ENCODE measurements at places on chromosomes 4 and X. TPM values are rescaled to one million over a fixed set of nuclear protein-coding genes. Genes with fewer than 3 reads are reported as not detected.

DNA sequence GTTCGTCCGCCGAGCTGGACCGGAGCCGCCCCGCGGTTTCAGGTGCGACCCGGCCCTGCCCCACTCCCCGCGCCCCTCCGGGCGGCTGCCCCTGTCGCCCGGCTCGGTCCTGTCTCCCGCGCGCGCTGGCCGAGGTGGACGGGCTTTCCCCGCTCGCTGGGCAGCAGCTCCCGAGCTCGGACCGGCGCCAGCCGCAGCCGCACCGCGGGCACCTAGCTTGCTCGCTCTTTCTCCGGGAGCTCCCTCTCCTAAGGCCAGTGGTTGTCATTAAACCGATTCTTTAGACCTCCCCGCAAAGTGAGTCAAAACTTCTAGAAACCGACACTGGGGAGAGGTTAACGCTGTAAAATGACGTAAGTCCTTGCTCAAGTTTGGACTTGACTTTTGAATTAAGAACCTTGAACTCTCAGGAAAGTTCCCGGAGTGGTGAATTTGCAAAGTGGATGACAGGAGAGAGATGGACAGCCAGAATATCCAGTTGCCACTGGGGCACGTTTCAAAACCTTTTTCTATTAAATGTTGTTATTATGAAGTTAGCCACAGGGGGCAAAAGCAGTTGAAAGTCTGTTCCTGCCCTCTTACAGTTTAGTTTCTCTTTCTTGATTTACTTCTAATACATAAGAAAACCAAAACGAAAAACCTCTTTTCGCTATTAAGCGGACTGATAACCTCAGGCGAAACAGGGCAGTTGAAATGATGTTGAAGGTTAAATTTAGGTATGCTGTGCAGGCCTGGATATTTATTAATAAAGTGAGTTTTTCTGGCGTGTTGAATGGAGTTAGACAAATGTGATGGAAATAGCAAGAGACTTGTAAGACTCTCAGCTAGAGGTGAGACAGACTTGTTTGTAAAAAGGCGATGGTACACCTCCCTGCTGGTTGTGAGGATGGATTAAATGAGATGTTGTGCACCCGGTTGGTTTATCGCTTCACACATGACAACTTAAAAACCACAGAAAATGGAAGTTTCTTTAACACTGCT, 847 bp downstream of the PI4K2B start:
- peak; percentile 88 for DNase-seq

GRCh38 chrX:85288992-85289723, 45.4 kb downstream of the ZNF711 start:
- DNase-seq = no peak

DNA sequence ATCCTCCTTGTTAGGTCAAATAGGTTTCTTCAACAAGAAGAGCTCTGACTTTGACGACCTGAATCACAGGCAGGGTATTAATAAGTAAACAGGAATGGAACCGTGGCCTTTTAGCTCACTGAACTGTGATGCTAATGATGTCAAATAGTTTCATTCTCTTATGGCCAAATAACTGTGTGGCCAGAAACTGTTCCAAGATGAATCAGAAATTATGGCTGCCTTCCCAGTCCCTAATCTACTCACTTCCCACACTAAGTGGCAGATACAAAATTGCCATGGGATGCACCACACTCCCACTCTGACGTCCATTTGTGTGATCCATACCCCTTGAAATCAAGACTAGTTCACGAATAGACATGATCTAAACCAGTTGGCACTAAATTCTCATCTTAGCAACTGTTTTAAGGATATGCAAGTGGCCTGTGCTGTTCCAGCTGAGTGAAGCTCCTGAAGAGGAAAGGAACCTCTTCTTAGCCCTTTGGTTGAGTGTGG, 455.4 kb downstream of the IL15 start:
- DNase-seq = no peak

DNA sequence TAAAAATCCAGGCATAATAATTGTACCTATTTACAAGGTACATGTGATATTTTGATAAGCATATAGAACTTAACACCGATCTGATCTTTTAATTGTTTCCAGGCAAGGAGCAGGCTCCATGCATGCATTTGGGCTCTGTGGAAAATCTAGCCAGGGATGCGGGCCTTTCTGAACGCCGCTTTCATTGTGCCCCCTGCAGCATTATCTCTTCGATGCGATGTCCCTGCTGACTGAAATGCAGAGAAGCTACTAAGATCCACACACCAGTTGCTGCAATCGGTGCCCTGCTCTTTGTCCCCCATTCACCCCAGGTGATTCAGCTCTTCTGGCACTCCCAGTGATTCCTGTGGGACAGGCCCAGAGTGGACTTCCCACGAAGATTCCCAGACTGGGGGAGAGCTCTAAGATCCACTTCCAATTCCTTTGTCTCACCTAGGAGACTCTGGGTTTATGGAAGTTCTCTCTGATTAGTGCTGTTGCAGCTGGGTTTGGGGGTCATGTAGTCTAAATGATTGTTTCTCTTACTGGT, 254.3 kb upstream of the AGA start:
- no peak for DNase-seq

- no peak for DNase-seq
Observed at GRCh38 chr4:8344377-8344776, 74.8 kb downstream of the HTRA3 start.

DNA sequence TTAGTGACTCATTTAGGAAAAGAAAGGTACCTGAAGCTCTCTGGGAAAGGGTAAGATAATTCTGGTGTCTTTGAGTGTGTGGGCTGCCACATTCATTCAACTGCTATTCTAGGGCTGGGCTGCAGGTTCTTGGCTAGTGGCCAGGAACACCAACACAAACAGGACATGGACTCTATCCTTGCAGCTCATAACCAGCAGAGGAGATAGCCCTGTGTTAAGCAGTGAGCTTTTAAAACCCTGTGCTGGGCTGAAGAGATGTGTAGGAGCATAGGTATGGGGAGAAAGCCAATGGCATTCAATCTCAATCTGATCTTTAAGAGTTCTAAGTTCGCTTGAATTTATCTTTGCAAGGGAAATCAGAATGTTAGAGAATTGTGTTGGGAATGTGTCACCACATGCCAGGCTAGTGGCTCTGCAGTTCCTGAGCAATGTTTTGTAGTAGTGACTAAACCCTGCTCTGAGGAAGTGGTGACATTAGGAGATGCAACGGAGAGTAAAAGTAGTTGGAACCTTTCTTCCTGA, 39.2 kb downstream of the SGMS2 start:
- DNase-seq = peak; percentile 20

- no peak for DNase-seq
Observed at GRCh38 chr4:187109636-187110035, 386.0 kb upstream of the FAT1 start.

DNA sequence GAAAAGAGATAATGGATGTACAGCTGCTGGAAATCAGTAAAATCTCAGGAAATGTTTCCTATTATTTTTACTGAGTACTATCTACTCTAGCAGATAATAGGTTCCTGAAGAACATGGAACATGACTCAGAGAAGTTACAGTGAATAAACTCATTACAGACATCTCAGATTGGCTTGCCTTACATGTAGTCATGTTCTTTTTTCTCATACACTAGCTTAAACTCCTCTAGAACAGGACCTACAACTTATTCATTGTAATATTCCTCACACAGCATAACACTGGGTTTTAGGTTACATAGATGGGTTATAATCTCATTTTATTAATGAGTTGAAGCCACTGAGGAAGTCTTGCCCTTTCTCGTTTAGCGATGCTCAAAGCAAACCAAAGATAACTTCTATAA, 86.9 kb upstream of the BMP2K start:
- no peak for DNase-seq

GRCh38 chrX:110561034-110561433, 202.4 kb downstream of the RTL9 start:
- peak; percentile 46 for DNase-seq

- DNase-seq = peak; percentile 72
Observed at GRCh38 chr4:85084371-85085094, 118.0 kb upstream of the WDFY3 start.

DNA sequence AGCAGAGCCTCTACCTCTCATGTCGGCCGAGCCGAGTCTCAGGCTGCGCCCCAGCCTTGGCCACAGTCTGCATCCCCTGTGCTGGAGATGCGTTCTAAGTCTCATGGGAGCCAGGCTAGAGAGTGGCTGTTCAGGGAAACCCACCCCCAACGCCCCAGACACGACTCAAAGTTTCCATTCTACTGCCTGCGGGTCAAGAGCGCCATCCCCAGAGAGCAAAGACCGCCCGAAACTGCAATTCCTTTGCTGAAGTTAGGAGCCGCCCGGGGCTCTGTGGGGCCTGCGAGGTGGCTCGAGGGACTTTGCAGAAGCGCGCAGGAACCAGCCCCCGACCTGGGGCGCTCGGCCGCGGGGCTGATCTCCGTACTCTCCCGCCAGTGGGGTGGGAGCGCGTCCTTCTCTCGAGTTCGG, 10.0 kb upstream of the ELF4 start:
- no peak for DNase-seq

DNA sequence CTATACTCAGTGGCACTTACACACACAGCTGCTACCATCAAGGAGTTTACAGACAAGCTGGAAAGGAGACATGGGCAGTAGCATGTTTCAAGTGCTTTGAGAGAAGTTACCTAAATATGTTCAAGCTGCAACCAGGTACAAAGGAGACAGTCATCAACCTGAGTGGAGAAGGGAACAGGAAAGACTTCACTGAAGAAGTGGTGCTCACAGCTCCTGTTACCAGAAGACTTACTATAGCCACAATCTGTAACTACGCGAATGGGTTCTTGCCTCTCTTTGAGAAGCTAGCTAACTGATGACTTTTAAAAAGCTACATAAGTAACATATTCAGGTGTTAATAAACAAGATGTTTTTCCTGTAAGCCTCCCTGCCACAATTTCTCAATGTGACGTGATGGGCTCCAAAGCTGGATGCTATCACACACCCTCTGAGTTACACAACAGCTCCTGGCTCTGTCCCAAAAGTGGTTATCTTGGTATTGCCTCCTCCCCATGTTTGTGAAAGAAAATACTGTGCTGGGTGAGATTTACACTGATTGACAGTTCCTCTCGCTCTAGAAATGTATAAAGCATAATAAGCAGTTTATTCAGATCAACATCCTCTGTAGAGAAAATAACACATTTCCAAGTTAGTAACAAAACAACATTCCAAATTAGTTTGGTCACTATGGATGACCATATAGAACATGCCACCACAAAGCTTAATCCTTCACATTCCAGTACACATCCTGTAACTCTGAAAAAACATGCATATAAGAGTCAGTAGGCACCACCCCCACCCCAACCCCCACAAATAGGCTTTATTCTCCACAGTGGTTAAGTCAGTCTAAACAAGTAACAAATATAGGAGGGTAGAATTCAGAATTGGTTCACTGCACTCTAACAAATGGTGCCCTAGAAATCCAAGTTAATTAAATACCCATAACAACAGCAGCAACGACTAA, 81.8 kb downstream of the FRYL start:
- peak; percentile 6 for DNase-seq

- no peak for DNase-seq
Observed at GRCh38 chr4:39510348-39510929, 16.8 kb downstream of the UGDH start.

GRCh38 chr4:182925298-182925757, 8.1 kb upstream of the DCTD start:
- peak; percentile 77 for DNase-seq

Gene FMR1NB
- not detected for polyA plus RNA-seq

- DNase-seq = no peak
Observed at GRCh38 chr4:10117359-10118047, 904 bp upstream of the WDR1 start.

Gene LGI2
- polyA plus RNA-seq = 4.0 TPM

DNA sequence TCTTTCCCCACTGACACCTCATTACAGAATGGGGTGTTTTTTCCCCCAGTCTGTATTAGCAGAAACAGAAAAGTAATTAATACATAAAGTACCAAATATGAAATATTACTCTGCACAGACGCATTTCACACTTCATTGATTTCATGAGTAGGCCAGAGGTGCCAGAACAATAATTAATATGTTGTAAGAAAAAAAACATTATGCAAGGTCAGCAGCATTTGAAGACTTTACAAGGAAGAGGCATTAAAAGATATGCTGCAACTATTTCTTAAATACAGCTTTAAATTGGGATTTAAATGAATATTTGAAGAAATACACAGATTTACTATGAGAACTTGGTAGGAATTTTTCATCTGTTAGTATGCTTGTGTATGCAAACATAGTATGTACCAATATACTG, 37.7 kb downstream of the NAA11 start:
- no peak for DNase-seq

- DNase-seq = peak; percentile 15
Observed at GRCh38 chr4:93897559-93897958, 69.0 kb downstream of the ATOH1 start.

DNA sequence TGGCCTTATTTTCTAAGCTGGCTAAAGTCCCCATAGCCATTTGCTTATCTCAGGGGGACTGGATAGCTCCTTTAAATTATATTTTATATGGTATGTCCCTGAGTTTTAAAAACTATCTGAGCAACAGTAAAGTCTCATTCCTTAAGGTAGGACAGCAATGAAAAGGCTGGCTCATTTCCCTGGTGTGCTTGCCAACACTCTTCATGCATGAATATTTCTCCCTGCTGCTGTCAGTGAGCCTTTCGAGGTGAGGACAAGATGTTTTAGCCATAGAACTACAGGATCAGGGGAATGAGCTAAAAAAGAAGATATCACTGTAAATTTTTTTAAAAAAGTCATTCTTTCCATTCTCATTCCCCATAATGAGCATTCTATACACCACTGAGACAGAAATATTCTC, 427.3 kb upstream of the FAM241A start:
- DNase-seq = no peak

- DNase-seq = no peak
Observed at GRCh38 chr4:635851-636627, 10.7 kb downstream of the PDE6B start.

Gene ZAR1
- not detected for polyA plus RNA-seq

GRCh38 chr4:104492183-104492771, 2.4 kb downstream of the CXXC4 start:
- DNase-seq = no peak

DNA sequence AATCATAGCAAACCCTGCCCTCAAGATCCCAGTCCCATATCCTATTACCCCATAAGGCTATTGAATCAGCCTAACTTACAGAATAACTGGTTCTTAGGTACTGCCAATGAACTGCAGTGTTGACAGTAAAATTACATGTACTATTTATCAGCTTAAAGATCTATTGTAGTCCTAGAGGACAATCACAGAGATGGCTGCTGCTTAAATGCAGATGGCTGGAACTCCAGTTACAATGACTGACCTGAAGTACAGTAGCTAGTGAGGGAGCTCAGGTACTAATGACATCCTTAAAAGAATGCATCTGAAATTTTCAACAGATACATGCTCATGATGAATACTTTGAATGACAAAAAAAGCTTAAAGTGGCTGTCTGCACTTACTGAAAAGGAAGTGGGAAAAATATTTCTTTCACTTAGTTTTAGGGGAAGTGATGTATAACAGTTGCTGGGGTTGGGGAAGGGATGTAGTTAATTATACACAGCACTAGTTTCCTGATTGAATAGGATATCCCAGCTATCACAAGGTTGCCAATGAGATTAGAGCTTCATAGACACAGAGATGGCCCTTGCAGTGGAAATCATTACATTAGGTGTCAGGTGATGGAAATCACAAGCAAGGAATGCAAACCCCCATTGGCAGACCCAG, 42.0 kb downstream of the USP26 start:
- DNase-seq = no peak

Gene HS6ST2
- 47.9 TPM for polyA plus RNA-seq

Gene WDR19
- polyA plus RNA-seq = 16.9 TPM

- peak; percentile 76 for DNase-seq
Observed at GRCh38 chr4:127103681-127104115, 529.1 kb upstream of the INTU start.
